ENCODE measurements at places on chromosomes 5 and 9. TPM values are rescaled to one million over a fixed set of nuclear protein-coding genes. Genes with fewer than 3 reads are reported as not detected.

The CDX1 gene
- not detected for total RNA-seq

The ZSWIM6 gene
- total RNA-seq: 5.3 TPM

The CBY3 gene
- 0.32 TPM for total RNA-seq

The MZB1 gene
- total RNA-seq: 61.8 TPM

The HAPLN1 gene
- not detected for total RNA-seq

The CD72 gene
- total RNA-seq: 7.3 TPM

The AQP7 gene
- total RNA-seq: 0.66 TPM

The FAM151B gene
- 1.0 TPM for total RNA-seq

The TSSK1B gene
- total RNA-seq: not detected

The PPP3R2 gene
- total RNA-seq: not detected

The ANKRD31 gene
- 0.16 TPM for total RNA-seq

The TICAM2 gene
- 1.00 TPM for total RNA-seq

The IL7R gene
- 132 TPM for total RNA-seq

The NRARP gene
- 1.7 TPM for total RNA-seq

The N4BP3 gene
- total RNA-seq: 2.7 TPM

The ENTREP1 gene
- total RNA-seq: not detected

The FOXD1 gene
- total RNA-seq: 0.07 TPM

The SLC6A3 gene
- 0.41 TPM for total RNA-seq

The FOXD4 gene
- 0.23 TPM for total RNA-seq

The PCDHB15 gene
- not detected for total RNA-seq

The TRIM32 gene
- 17.8 TPM for total RNA-seq

The ZFP2 gene
- total RNA-seq: 0.18 TPM

The PCDHB4 gene
- not detected for total RNA-seq

The SLC24A2 gene
- total RNA-seq: not detected

The NOXA1 gene
- 0.80 TPM for total RNA-seq

The ADAMTS12 gene
- total RNA-seq: not detected

The GCNT1 gene
- 7.4 TPM for total RNA-seq

The ADGRD2 gene
- total RNA-seq: not detected

The WNK2 gene
- total RNA-seq: 0.16 TPM

The RANBP3L gene
- total RNA-seq: not detected

The EQTN gene
- not detected for total RNA-seq

The ARL14EPL gene
- not detected for total RNA-seq

The NIM1K gene
- total RNA-seq: 0.34 TPM

The TMEM252 gene
- total RNA-seq: not detected

The FOXD4L5 gene
- not detected for total RNA-seq

The PROP1 gene
- total RNA-seq: not detected

The CCDC171 gene
- 0.98 TPM for total RNA-seq

The GDA gene
- not detected for total RNA-seq

The TNFSF15 gene
- 0.64 TPM for total RNA-seq

The CARD19 gene
- 49.1 TPM for total RNA-seq

The MUSK gene
- not detected for total RNA-seq

The ZBED3 gene
- 0.59 TPM for total RNA-seq

The PKN3 gene
- 13.8 TPM for total RNA-seq

The SELENOP gene
- not detected for total RNA-seq

The POU5F2 gene
- 1.7 TPM for total RNA-seq

The BNC2 gene
- total RNA-seq: not detected

The CRB2 gene
- not detected for total RNA-seq

The BARHL1 gene
- not detected for total RNA-seq

The PCBD2 gene
- 16.8 TPM for total RNA-seq

Data from T-helper 2 cell treated with Interferon-gamma antibody and Interleukin-4, amounts not matched to agents 100 ng/mL and 5 ng/mL, for 36 hours (primary cell).